ENCODE measurements at places on chromosomes 2 and 18. TPM values are rescaled to one million over a fixed set of nuclear protein-coding genes. Genes with fewer than 3 reads are reported as not detected.

- peak; percentile 61 for ATAC-seq
Measured at GRCh38 chr2:233409286-233409991, 55.1 kb downstream of the DGKD start.

DNA sequence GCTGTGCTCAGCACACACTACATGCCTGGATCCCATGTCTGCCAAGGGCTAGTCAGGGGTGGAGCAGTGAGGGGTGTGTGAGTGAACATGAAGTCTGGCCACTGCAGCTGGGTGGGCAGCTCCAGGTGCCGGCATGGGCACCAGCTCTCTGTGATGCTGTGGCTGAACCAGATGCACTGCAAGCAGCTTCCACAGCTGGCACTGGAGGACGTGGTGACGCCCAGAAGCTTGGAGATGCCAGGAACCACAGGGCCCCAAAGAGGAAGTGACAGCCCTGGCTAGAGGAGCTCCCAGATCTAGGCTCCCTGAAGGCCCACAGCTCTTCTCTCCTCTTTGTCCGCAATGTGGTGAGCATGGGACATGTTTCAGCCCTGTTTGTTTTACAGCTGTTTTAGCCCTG is 776.3 kb upstream of the POU3F3 start:
- no peak for ATAC-seq

- ATAC-seq = peak; percentile 78
Measured at GRCh38 chr2:160109939-160110673, 47.7 kb upstream of the PLA2R1 start.

DNA sequence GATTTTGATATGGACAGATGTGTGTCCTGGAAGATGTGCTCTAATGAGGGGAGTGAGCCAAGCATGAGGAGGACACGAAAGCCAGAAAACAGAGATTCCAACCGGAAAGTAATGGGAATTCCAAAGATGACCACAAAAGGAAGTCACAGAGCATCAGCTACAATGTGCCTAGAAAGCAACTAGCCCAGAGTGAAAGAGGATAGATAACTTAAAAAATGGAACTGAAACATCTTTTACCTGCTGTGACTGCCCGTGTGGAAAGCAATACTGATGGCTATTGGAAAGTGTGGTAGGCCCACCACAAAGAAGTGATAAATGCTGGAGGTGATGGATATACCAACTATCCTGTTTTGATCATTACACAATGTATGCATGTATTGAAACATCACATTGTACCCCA is 21.6 kb downstream of the DNMT3A start:
- ATAC-seq = no peak

- ATAC-seq = no peak
Measured at GRCh38 chr18:34807106-34807796, 97.2 kb downstream of the DTNA start.

DNA sequence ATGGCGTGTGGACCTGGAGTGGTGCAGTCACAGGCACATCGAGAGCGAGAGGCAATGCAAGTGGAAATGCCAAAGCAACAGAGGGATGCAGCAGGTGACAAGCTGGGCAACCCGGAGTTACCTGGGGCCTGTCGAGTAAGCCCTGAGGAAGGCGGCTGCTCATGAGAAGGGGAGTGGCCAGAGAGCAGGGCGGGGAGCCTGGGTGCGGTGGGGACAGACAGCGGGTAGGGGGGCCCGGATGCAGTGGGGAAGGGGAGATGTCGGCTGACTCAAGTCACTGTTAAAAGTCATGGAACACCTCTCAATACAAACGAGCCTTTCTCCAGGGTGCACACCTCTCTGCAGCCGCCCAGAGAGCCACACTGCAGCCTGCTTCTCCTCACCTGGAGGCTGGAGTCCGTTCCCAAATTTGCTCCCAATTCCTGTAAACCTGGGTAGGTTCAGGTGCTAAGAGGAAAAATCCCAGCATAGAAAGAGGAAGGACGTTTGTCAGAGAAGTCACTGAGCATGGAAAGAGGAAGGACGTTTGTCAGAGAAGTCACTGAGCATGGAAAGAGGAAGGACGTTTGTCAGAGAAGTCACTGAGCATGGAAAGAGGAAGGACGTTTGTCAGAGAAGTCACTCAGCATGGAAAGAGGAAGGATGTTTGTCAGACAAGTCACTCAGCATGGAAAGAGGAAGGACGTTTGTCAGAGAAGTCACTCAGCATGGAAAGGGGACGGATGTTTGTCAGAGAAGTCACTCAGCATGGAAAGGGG is 71.7 kb upstream of the TWIST2 start:
- ATAC-seq = no peak

- no peak for ATAC-seq
Measured at GRCh38 chr2:109260886-109261700, 132.1 kb downstream of the SH3RF3 start.

DNA sequence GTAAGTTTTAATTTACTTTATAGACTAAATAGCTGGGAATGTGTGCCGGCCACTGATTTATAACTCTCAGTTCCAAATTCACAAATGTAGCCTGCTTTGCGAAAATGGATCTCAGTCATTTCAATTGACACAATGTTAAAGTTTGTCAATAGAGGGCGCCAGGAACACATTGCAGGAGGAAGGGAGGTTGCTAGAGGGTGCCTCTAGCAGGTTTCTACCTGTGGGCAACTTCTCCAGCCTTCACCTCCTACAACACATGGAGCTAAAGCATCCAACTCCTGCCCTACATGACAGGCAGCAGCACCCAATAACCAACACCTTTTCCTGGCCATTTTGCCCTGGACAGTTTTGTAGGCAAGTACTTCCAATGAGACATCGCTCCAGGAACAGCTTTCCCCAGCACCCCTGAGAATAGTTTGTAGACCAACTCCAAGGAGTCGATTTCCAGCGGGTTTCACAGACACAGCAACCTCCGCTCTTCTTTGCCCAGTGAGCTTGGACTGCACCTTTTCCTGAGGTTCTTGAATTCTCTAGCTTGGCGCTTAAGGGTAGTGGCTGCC is 784.8 kb upstream of the CDH2 start:
- no peak for ATAC-seq

- ATAC-seq = no peak
Measured at GRCh38 chr2:239951825-239952224, 73.3 kb downstream of the NDUFA10 start.

- ATAC-seq = peak; percentile 86
Measured at GRCh38 chr2:26757873-26758789, 6.0 kb upstream of the SLC35F6 start.

DNA sequence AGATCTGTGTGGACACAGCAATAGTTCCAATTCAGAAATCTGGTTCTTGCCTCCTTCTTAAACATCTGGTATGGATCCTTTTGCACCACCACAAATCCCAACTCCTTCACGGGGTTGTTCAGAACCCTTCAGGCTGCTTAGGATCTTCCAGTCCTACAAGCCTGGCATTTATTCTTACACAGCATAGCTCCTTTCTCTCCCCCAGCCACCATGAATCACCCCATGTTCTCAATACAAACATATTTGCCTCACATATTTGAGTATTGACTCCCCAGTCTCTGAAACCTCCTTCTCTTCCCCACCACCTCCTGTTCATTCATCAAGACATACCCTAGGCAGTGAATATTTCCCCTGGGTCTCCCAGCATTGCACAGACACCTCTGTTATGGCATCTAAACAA is 155.2 kb downstream of the ALK start:
- no peak for ATAC-seq

DNA sequence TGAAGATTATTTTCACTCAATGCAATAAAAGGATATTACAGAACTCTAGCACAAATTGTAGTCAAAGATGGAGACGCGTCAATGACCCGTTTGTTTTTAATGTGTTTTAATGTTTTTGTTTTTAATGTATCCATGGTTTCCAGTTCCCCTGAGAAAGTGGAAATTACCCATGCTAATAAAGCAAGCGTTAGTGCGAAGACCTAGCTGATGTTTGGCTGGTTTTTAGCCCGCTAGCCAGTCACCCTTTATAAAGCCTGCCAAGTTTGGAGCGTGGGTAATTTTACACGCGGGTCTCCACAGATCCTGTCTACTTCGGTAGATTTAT is 430 bp upstream of the CHMP1B start:
- peak; percentile 31 for ATAC-seq

- ATAC-seq = no peak
Measured at GRCh38 chr2:98155716-98156115, 68.7 kb downstream of the VWA3B start.

DNA sequence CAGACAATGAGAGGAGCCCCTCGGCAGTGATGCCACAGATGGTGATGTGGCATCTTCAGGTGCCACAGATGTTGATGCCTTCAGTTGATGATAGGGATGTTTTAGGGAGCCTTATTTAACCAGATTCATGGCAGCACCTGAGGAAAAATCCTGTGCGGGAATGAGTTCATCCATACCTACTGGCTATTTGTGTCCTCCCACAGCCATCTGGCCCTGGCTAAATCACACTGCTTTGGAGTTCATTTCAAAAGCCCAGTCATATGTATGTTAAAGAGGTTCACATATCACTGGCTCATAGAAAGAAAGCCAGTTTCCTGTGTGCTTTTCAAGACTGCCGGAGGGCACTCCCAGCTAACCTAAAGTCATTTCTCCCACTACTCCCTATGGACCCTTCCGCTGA is 131.3 kb downstream of the MCFD2 start:
- no peak for ATAC-seq

Gene EFR3B
- 0.40 TPM for total RNA-seq

Gene BCS1L
- 20.2 TPM for total RNA-seq

Gene KCNE4
- not detected for total RNA-seq

Gene HOXD12
- total RNA-seq = not detected

Gene MAP3K19
- 0.13 TPM for total RNA-seq

Gene ATG9A
- total RNA-seq = 81.3 TPM

Gene ITGB6
- not detected for total RNA-seq

Gene CFC1
- not detected for total RNA-seq

Gene FAP
- total RNA-seq = not detected

Gene KLHL14
- total RNA-seq = not detected

Gene COL5A2
- 0.32 TPM for total RNA-seq
